Erythroblast (primary cell): ENCODE measurements at places on chromosomes 2 and 18.

DNA sequence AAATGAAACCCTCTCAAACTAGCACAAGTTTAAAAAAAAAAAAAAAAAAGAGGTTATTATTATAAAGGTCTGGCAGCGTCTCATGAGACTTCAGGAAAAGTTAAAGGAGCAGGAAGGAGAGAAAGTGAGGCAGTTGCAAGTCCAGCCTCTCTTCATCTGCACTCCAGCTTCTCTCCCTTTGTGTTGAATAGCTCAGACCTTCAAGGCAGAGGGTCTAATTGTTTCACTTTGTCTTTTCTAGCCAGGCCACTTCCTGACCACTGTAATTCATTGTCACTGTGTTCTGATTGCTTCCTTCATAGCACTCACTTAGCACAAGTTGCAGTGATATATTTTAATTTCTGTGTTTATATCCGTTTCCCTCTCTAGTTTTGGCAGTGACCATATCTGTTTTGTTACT lies 99.9 kb downstream of the SPATS2L start:
- DNase-seq = no peak

DNA sequence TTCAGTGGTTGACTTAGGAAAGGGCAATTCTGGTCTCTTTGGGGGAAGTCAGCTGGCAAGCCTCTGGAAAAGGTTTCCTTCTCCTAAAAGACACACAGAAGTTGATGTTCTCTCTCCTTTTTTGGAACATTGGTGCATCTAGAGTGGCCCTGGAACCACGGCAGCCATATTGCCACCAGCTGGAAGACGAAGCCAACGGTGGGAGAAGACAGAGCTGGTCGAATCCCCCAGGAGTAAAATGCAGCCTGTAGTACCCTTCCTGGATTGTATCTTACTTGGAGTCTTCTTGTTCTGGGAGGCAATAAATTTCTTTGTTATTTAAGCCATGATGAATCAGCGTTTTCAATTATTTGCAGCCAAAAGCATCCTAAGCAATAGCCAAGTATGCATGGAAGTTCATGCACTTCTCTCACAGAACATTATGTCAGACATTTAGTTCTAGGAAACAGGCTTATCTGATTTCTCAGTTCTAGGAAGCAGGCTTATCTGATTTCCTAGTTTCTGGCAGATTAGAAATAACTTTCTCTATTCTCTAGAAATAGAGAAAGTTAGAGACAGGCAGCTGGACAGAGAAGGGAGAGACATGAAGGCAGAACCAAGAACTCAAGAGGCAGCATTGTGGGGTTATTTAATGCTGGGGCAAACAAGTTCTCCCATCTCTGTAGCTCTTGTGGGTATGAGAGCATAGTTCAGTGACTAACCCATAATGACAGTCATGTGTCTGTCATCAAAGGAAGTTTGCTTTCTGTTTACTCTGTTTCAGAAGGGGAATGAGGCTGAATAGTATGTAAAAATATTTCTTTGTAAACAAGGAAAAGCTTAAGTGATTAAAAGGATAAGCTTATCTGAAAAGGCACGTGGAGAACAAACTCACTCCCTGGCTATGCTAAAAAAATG lies 40.5 kb upstream of the NABP1 start:
- DNase-seq = peak; percentile 87

DNA sequence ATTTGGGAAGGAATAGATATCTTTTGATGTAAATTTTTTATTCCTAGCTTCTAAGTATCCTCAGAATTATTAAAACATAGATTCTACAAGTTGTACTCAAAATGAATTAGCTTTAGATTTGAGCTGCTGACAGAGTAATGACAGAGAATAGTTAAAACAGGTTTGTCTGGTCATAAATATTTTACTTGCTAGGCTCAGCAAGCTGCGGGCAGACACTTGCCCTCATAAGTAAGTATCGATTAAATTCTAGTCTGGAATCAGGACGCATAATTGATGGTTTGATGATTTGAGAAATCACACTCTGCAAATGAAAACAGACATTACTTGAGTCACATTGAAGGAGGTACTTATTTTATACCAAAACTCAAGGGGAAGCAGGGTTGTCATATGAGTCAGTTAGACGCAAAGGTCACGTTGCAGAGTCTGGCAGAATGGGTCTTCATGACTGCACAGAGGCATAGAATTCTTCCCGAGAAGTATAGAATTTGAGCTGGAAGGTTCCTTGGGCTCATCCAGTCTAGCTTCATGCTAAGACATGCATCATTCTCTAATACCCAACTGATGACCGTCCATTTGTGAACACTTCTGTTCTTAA lies 27.5 kb downstream of the ARL4C start:
- DNase-seq = no peak

GRCh38 chr18:6917072-6917471 lies 187.6 kb downstream of the ARHGAP28 start:
- no peak for DNase-seq

- peak; percentile 27 for DNase-seq
Measured at GRCh38 chr2:241619597-241620418, 17.1 kb downstream of the THAP4 start.

DNA sequence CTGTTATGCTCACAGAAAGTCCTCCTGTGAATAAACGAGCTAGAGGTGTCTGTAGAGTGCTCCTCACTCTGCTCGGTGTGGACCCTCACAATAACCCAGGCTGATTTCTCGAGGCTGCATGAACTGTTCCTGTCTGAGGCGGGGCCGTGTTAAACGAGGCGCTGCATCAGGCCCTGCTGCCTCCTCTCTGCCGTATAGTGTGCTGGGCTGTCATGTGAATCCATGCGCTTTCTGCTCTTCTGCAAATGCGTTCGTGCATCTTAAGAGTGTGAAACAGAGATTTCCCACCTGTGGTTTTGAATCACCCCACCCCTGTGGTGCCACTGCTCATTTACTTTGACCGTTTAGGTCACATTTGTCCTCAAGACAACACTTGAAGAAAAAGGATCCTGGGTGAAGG lies 26.2 kb downstream of the TRAF3IP1 start:
- no peak for DNase-seq

DNA sequence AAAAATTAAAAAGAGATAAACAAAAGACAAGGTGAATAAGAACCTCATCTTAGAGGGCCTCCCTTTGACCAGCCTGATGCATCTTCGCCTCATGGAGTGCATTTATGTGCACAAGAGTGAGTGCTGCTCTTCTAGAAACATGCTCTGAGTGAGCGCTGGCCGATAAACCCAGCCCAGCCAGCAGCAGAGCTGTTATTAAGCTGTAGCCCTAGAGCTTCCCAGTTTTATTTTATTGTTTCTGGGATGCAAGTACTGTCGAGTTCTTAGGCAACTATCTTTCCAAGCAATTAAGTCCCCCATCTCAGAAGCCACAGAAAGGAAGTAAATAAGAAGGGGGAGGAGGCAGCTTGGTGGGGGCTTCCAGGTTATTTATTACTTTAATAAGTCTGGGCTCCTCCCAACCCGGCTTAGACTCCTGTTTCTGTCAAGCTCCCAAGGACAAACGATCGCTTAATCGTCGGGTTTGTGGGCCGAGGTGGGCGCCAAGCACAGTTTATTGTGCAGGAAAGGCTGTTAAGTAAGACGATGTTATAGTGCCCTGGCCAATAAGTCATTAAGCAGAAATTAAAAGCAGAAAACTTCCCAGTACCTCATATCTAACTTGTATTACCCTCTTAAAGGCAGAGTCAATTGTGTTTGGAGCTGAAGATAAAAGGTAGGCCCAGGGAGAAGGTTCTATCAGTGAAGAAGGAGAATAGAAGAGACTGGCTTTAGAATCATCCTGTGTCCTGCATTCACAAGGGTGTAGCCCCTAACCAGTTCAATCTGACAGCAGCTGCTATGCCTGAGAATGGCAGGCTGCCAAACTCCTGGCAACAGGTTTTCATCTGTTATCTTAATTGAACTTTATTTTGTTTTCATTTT lies 176.3 kb downstream of the PIK3C3 start:
- no peak for DNase-seq

GRCh38 chr18:54871231-54871630 lies 43.0 kb downstream of the RAB27B start:
- DNase-seq = peak; percentile 95

DNA sequence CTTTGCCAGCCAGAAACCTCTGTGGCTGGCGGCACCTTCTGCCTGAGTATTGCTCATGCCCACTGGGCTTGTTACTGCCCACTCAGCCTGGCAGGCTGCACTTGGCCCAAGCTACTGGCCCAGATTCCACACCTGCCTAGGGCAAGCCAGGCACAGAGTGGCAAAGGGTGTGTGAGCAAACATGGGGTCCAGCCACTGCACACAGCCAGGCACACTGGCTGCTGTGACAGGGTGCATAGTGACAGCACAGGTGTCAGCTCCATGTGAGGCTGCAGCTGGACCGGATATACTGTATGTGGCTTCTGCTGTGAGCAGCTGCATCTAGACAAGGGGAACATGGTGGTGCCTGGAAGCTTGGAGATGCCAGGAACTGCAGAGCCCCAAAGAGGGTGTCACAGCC lies 113.9 kb downstream of the COPS8 start:
- DNase-seq = no peak

DNA sequence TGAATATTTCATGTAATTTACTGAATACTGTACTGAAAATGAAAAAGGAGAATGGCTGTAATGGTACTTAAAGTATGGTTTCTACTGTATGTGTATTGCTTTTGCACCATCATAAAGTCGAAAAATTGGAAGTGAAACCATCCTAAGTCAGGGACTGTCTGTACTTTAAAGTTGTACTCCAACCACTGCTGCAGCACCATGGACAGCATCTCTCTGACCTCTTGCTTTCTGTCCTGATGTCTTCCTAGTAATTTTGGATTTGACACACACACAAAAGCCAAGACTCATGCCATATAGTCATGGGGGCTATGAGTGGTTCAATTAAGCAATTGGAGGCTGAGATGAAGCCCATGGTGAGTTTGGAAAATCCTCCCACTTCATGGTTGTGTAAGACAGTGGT lies 256.3 kb upstream of the PKDCC start:
- no peak for DNase-seq
